NCI-H1930 (cell line): ENCODE measurements at places on chromosomes 1 and 21.

DNA sequence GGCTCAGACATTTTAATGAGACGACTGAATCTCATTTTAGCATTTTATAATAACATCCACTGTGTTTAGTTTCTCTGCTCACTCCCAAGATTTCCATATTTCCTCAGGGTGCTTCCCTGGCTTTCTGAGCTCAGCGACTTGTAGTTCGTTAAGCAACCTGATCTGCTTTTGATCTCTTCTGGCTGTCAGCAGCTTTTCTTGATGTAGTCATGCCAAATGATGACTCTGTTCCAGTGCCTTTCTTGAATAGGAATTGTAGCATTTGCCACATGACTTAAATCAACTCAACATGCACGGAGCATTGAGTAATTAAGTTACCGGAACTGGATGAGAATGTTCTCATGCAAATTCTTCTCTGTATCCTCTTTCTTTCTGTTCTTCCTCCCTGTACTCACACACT is 246.1 kb downstream of the FMN2 start:
- DNase-seq: no peak

- DNase-seq: no peak
These were observed 50.0 kb upstream of the ZNF648 start for GRCh38 chr1:182111496-182111895.

- DNase-seq: peak; percentile 33
These were observed 684 bp downstream of the SLC2A1 start for GRCh38 chr1:42957880-42958487.

DNA sequence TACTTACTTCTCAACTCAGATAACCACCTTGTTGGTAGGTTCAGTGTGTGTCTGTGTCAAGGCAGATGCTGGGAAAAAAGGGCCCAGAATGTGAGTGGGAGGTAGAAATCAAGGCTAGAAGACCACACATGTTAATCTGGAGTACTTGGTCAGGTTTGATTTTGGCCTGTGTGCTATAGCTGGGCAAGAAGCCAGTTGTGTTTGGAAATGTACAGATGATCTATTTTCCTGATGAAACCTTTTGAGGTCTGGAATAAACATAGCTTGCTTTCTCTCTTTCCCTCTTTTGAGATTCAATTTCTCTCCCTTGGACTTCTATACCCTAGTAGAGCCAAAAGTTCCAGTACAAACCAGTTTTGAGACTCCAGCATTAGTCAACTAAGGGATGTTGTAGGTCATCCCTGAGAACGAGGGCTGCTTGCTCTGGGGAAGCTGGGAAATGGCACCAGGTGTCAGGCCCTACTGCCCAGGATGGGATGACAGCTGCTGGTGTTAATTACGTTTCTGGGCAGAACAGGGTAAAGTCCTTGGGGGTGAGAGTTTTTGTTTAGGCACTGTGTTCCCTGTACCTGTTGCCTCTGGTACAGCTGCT is 15.8 kb downstream of the MAPKAPK2 start:
- no peak for DNase-seq

DNA sequence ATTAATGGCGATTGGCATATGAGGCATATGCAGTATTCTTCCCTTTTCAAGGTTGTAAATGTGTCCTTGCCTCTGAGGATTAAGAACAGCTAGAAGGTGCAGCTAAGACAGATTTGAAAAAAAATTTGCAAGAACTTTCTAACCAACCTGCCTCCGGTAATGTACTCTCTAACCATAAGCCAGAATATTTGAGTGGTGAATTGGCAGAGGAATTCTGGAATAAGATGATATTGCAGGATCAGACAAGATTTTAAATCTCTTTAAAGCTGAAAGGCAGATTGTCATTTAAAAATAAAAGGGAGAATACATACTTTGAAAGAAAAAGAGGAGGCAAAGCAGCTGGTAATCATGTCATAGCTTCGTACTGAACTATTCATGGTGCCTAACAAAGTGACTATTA is 29.2 kb downstream of the MROH9 start:
- no peak for DNase-seq

DNA sequence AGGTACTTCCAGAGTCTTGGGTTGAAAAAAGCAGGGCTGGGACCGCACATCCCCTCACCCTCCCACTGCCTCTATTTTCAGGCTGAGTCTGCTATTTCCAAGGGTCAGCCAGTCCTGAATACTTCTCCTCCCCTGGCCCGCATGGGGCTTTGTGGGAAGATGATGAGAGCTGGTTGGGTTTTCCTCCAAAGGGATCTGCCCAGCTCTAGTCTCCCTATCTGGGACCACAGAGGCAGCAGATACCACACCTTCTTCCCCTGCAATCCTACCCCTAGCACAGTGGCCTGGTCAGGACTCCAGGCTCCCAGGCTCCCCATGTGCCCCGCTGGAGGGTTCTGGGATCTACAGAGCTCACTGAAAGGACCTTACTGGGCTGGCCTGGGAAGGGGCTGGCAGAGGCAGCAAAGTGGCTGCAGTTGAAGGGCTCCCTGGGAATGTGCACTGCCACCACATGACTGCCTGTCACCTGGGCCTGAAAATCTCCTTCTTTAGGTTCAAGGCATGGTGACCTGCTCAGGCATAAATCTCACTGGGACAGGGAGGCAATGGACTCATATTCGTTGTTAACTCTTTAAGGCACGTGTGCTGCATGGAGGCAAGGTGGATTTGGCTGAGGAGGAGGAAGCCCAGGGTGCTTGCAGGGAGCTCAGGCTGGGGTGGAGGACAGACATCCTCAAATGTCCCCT is 13.1 kb downstream of the CACNA1S start:
- no peak for DNase-seq

- DNase-seq: no peak
These were observed 492 bp upstream of the PGM1 start for GRCh38 chr1:63592536-63593302.

- no peak for DNase-seq
These were observed 24.0 kb upstream of the CDC7 start for GRCh38 chr1:91476533-91477217.

GRCh38 chr1:4796161-4797015 is 142.0 kb downstream of the AJAP1 start:
- DNase-seq: no peak

GRCh38 chr21:30058928-30059327 is 107.7 kb downstream of the CLDN17 start:
- DNase-seq: no peak

GRCh38 chr1:928825-929661 is 5.3 kb downstream of the SAMD11 start:
- no peak for DNase-seq

- no peak for DNase-seq
These were observed 72.1 kb downstream of the RGS13 start for GRCh38 chr1:192707978-192708547.

GRCh38 chr1:26053718-26054560 is 8.0 kb upstream of the SLC30A2 start:
- no peak for DNase-seq

DNA sequence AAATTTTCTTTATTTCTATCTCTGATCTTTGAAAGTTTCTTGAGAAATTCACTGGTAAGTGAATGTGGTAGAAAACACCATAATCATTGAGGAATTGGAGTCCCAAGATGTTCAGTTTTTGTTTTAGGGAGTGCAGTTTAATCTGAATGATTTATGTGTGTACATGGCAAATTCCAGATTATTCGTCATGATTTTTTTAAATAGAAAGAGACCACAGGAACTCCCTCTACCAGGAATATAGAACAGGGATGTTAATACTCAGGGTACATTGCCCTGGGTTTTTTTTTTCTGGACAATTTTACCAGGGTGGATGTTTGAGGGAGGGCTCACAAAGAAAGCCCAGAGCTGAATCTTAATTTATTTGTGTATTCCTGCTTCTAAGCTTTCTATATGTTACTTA is 109.0 kb downstream of the VPS13D start:
- DNase-seq: no peak

GRCh38 chr1:65230731-65231481 is 78.4 kb upstream of the DNAJC6 start:
- no peak for DNase-seq

DNA sequence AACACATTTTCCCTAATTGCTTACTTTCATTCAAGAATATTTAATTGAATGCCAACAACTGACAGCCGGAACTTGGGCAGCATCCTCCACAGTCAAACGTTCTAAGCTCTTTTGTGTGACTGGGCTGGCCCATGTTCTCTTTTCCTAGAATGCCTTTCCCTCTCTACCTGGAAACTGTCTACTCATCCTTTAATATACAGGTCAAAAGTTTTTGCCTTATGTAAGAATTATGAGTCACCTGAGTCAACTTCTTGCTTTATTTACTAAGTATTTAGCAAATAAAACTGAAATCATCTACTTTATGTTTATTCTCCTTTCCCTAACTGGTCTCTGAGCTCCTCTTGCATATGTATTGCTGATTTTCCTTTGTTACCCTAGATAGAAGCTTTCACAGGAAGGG is 172.2 kb downstream of the CHRM3 start:
- no peak for DNase-seq

DNA sequence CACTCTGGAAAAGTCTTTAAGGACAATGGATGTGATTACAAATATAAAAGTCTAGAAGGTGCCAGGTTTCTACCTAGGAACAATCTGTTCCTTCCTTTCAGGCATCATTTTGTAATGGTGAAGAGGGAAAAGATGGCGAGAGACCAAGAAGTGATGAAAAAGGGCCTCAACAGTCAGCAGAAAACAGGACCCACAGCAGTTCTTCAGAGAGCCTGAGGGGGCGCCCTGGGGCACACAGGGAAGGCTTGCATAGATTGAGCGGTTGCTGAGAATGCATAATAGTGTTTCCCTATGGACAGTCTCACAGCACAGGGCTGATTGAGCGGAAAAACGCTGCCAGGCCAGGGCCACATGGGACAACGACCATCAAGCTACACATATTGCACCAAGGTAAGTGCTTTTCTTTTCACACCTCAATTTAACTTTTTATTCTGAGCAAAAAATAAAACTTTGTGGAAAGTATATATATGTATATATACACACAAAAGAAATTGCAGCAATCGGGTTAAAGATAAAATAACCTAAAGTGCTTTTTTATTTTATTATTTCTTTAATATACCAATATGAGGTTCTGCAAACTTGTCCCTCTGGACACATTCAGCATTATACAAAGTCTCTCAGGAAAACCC is 3.1 kb upstream of the YRDC start:
- DNase-seq: peak; percentile 69

- no peak for DNase-seq
These were observed 26.6 kb downstream of the A3GALT2 start for GRCh38 chr1:33294071-33295010.

- DNase-seq: no peak
These were observed 53.4 kb upstream of the CITED4 start for GRCh38 chr1:40915581-40915980.

- DNase-seq: no peak
These were observed 176.0 kb downstream of the CAMTA1 start for GRCh38 chr1:6961289-6961688.

- DNase-seq: no peak
These were observed 159.4 kb upstream of the ATP1B1 start for GRCh38 chr1:168947041-168947440.

DNA sequence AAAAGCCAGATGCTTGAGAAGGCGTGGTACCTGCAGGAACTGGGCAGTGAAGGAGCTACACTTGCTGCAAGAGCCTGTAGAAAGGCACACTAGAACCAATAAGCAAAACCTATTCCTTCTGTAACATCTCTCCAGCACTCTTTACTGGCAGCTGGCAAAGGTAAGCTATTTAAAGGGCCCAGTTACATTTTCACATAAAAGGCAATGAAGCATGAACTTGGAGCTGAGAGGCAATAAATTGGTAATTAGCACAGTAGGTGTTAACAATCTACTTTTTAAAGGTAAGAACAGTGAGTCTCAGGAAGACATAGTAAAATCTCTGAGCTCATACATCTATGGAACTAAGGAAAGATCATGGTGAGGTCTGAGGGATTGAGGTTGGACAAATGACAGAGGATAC is 167.1 kb upstream of the OLFM3 start:
- no peak for DNase-seq

GRCh38 chr21:15141261-15141970 is 76.6 kb upstream of the NRIP1 start:
- no peak for DNase-seq

DNA sequence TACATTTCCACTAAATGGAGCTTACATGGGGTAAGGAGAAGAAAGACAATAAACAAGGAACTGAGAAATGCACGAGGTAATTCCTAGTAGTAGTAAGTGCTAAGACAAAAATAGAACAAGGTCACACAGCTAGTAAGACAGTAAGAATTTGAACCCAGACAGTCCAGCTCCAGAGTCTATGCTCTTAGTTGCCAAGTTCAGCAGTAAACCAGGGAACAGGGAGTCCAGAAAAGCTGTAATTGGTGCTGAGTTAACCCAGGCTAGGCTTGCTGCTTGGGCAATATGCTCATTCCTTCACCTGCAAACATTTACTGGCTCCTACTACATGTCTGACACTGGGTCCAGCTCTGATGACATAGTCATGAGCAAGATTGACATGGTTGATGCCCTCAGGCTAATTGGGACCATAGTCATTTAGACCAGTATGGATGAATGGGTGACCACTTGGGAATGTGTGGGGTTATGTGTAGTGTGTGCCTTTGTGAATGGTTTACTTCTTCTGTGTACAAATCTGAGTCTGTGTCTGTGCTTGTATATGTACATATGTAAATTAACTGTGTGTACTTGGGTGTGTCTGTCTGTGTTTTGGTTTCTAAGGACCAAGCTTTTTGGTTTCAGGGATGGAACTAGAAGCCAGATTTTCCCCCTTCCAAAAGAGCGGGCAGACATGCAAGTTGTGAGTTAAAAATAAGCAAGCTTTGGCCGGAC is 2.0 kb downstream of the GPX7 start:
- no peak for DNase-seq

DNA sequence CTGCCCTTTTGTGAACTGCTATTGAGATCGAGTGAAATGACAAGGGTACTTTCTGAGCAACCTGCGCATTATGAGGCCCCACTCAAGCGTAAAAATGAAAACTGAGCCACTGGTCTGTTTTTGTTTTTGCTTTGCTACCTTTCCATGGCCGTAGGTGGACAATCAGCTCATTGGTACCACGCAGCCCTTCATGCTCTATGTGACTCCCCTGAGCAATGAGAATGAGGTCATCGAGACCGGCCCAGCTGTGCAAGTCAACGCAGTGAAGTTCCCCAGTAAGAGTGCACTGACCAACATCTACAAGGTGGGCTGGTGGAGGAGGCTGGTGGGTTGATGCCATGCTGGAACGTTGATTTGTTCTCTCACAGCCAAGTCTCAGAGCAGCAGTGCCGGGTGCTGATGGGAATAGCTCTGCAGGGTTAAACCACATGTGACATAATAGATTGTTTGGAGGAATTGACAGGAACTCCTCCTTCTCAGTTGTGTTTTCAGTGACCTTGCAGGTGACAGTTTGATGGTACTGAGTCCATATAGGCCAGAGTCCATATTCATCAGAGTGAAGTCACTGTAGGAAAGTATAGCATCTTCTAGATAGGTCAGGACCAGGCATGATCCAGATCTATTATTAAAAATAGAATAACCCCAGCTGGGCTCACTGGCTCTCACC is 170.3 kb downstream of the VPS13D start:
- DNase-seq: no peak

- DNase-seq: no peak
These were observed 23.6 kb upstream of the NEK2 start for GRCh38 chr1:211699059-211699458.
